ENCODE measurements at places on chromosomes 4 and X. TPM values are rescaled to one million over a fixed set of nuclear protein-coding genes. Genes with fewer than 3 reads are reported as not detected.

LGI2 gene
- total RNA-seq: 1.8 TPM

NLRP2B gene
- not detected for total RNA-seq

SPANXA2 gene
- not detected for total RNA-seq

NHS gene
- total RNA-seq: 8.3 TPM

CPLX1 gene
- 1.4 TPM for total RNA-seq

STATH gene
- total RNA-seq: not detected

POU3F4 gene
- total RNA-seq: 0.18 TPM

PORCN gene
- 9.9 TPM for total RNA-seq

BGN gene
- total RNA-seq: 21.8 TPM

ALAS2 gene
- total RNA-seq: not detected

ANXA3 gene
- total RNA-seq: 1.5 TPM

METAP1 gene
- 21.6 TPM for total RNA-seq

DCLK2 gene
- total RNA-seq: 9.4 TPM

RAB39B gene
- total RNA-seq: 0.11 TPM

PAGE5 gene
- not detected for total RNA-seq
